ENCODE measurements at places on chromosomes 2 and 18.

DNA sequence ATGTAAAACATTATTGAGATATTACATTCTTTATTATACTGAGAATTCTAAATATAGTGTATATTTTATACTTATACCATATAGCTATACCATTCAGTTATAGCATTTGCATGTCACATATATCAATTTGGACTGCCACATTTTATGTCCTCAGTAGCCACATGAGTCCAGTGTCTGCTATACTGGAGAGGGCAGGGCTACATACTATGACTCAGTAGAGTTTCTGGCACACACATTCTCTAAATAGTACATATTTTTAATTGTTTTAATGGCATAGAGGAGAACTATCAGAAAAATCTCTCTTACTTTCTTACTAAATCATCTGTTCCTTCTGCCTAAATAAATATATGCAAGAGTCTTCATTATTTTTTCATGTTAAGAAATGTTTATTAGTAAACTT lies 55.4 kb upstream of the COL5A2 start:
- no peak for DNase-seq

DNA sequence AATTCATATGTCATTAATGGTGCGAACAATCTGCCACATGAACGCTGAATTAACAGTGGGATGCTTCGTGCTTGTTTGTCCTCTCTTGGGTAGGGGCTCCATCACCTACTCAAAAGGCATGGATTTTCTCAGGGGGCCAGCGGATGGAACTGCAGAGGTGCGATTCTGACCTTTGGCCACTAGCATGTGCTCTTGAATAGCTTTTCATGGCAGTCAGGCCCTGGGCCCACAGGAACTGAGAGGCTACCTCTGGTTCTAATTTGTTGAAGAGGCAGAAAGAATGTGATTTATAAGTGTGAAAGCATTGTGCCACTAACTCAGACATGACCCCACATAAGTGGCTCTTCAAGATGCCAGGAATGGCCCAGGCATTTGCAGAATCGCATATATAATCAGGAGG lies 283.2 kb downstream of the INSIG2 start:
- peak; percentile 45 for DNase-seq

DNA sequence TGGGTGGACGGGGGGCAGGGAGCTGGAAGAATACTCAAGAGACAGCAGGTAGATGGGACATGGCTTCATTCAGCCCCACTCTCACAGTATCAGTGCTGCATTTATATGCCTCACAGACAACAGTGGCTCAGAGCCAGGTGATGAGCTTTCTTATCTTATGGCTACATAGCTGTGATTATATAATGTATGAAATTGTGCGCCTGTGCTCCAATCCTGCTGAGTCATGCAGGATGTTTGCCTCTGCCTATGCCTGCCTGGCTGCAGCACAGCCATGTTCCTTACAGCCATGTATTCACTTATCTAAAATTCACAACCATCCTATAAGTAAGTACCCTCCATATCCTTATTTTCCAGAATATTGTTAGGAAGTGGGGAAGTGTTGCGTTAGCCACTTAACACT lies 37.7 kb upstream of the RNF103 start:
- DNase-seq: no peak

GRCh38 chr2:34652636-34653035 lies 1053.5 kb upstream of the FAM98A start:
- DNase-seq: no peak

DNA sequence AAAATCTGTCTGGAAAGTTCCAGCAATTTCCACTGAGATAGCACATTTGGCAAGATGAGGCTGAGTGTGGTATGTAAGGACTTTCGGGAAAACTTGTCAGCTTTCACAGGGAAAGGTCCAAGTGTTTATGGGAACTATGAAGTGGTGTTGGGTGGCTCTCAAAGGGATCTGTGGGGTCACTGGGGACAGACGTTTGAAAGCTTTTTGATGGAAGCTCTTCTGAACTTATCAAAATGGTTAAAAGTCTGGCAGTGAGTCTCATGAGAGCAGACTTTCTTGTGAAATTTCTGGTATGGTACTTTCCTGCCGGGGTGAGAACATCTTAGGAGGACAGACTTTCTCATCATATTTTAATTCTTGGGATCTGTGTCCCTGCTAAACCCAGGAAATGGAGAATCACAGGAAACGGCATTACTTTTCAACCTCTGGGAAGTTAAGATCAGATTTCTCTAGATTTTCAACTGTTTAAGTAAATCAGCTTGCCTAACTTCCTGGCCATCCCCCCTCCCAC lies 546.3 kb upstream of the ZEB2 start:
- no peak for DNase-seq

DNA sequence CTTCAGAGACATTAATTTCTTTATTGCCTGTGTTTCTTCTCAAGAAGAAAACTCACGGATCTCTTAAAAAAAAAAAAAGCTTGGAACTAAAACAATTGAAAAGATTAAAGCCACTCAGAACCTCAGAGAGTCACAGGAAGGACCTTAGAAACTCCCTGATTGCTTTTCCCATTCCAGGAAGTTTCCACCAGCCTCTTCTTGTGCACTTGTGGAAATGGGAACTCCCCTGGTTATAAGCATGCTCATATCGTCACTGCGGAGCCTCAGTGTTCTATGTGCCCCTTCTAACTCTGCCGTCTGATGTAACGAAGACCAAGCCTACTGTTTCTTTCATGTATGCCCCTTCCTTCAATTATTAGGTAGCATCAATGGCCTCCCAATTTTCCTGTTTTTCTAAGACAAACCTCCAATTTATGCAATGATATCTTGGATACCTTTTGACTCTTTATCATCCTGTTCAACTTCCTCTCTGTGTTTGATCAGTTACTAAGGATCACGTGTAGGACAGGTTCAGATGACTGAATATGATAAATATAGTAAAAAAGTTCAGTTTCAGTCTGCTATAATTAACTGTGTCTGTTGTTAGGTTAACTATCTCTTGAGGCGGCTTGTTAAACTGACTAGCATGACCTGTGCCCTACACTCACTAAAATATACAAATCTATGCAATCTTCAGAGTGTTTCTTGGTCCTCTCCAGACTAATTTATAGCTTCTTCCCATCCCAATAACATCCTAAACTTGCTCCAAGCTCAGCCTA lies 593.7 kb upstream of the CHAC2 start:
- no peak for DNase-seq

DNA sequence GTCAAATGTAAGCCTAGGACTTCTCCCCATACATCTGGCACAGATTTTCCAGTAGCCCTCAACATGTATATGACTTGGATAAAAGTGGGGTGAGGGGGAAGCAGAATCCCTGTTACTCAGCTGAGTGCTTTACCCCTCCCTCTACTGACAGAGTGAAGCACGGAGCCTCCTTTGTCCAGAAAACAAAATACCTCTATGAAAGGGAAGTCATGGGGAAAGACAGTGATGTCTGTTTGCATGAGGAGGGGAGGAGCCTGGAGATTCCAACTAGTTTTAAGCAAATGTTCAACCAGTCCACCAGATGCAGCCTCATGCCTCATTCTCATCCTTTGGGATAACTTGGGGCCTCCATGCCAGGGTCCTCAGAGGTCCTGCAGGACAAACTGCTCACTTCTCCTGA lies 203.9 kb downstream of the SMAD2 start:
- DNase-seq: no peak

DNA sequence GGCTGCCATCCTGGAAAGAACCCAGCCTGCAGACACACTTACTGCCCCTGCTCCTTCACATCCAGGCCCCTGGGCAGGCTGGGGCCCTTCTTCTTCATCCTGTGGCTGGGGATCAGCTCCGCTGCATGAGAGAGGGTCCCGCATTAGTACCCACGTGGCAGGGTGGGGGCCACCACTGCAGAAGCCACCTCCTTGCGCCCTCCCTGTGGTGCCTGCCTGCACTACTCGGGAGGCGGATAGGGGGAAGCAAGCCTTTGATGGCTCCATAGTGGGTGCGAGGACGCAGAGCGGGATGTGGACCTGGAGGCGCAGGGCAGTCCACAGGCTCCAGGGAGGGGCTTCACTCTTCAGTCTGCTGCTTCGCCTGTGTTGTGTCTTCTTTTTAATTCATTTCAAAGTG lies 46.7 kb downstream of the GPC1 start:
- DNase-seq: no peak

- DNase-seq: no peak
Observed at GRCh38 chr2:219247678-219248642, 2.7 kb downstream of the STK16 start.

DNA sequence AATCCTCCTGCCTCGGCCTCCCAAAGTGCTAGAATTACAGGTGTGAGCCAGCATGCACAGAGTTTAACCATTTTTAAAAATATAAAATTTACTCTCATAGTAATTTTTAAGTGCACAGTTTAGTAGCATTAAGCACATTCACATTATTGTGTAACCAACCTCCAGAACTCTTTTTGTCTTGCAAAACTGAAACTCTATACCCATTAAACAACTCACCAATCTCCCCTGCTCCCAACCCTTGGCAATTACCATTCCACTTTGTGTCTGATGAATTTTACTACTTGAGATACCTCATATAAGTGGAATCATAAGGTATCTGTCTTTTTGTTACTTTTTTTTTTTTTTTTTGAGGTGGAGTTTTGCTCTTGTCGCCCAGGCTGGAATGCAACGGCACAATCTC lies 112.5 kb downstream of the BMPR2 start:
- DNase-seq: no peak

GRCh38 chr18:36724591-36725001 lies 104.2 kb downstream of the TPGS2 start:
- no peak for DNase-seq

GRCh38 chr2:3202926-3203325 lies 174.7 kb downstream of the EIPR1 start:
- DNase-seq: no peak

DNA sequence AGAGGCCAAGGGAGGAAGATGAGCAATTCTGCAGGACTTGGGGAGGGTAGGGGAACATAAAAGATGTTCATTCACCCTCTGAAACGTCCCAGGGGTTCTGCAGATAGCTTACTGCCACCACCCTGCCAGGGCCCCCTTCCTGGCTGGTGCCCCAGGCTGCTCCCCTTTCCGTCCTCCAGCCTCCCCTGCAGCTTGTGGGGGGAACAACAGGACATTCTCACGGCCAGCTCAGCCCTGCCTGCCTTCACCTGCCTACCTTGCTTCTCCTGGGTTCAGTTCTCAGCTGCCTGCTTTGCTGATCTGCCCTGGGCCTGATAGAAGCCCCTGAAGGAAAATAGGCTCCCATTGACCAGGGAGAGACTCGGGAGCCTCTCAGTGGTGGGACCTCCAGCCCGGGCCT lies 251.1 kb downstream of the CELF4 start:
- DNase-seq: no peak

DNA sequence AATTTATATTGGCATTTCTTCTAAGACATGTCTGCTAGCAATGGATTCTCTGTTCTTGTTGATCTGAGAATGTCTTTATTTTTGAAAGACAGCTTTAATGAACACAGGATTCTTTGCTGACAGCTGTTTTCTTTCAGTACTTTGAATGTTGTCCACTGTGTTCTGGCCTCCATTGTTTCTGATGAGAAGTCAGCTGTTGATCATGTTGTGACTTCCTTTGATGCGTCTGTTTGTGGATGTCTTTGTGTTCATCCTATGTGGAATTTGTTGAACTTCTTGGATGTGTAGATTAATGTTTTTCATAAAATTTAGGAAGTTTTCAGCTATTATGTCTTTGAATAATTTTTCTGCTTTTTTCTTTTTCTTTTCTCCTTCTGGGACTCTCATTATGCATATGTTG lies 39.8 kb upstream of the KCNF1 start:
- no peak for DNase-seq

DNA sequence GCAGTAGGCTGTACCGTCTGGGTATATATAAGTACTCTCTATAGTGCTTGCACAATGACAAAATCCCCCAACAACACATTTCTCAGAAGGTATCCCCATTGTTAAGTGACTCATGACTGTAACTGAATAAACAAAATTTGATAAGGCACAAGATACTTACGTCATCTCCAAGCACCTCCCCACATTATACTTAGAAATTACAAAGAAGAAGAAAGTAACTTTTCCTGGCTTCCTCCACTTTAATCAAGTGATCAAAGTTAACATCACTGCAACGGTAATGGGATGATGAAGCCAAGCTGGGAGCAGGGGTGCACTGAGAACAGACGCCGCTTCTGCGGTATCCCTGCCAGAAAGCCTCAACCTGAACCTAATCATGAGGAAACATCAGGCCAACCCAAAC lies 9.7 kb downstream of the TNS1 start:
- no peak for DNase-seq

DNA sequence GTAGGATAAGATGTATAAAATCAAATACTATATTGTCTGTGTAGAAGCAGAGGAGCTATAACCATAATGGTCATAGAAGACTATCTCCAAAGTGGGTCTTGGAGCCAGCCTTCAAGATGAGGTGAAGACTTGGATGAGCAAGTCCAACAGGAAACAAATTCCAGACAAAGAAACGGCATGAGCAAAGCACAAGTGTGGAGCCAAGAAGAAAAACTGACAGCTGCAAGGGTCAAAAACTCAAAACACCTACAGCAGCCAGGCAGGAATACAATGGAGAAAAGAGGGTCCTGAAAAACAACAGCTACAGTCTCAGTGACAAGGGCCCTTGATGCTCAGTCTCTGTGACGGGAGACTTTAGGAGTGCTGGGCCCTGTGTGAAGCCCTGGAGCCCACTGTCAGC lies 102.4 kb downstream of the STK39 start:
- DNase-seq: no peak

- DNase-seq: no peak
Observed at GRCh38 chr18:6751222-6751621, 21.7 kb downstream of the ARHGAP28 start.

- no peak for DNase-seq
Observed at GRCh38 chr2:79640001-79640400, 127.2 kb downstream of the CTNNA2 start.

DNA sequence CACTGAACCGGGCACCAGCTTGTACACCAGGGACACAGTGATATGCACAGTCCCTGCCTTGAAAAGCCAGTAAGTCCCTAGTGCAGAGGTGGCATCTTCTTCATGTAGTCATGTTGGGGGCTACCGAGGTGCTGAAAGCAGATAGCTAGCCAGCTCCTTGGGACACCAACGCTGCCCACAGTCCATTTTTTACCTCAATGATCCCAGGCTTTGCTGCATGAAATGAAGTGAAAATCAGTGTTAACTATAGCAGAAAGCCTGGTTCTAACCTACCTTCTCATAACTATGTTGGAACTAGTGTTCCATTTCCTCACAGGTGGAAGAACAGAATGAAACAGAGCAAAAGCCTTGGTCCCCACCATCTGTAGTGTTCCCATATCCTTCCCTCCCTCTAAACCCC lies 66.6 kb upstream of the EML6 start:
- no peak for DNase-seq

- no peak for DNase-seq
Observed at GRCh38 chr2:39416140-39416539, 20.9 kb downstream of the MAP4K3 start.

- no peak for DNase-seq
Observed at GRCh38 chr2:151918308-151918707, 90.1 kb upstream of the ARL5A start.

Data from HS-5 (cell line).